ENCODE measurements at places on chromosomes 5 and 9.

DNA sequence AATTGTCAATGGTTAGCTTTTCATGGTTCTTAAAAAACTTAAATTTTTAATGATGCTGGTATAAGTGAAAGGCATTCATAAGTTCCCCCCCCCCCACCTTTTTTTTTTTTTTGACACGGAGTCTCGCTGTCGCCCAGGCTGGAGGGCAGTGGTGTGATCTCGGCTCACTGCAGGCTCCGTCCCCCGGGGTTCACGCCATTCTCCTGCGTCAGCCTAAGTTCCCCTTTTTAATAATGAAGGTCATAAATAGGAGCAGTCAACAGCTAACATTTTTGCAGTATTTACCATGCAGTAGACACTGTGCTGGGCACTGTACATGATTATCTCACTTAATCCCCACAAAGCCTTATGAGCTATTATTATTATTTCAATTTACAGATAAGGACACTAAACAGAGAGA, 556.3 kb downstream of the PDE4D start:
- peak; percentile 23 for DNase-seq

- no peak for DNase-seq
Observed at GRCh38 chr5:137146402-137146890, 352.7 kb downstream of the SPOCK1 start.

GRCh38 chr5:61811052-61811451, 479.0 kb downstream of the ZSWIM6 start:
- DNase-seq = no peak

DNA sequence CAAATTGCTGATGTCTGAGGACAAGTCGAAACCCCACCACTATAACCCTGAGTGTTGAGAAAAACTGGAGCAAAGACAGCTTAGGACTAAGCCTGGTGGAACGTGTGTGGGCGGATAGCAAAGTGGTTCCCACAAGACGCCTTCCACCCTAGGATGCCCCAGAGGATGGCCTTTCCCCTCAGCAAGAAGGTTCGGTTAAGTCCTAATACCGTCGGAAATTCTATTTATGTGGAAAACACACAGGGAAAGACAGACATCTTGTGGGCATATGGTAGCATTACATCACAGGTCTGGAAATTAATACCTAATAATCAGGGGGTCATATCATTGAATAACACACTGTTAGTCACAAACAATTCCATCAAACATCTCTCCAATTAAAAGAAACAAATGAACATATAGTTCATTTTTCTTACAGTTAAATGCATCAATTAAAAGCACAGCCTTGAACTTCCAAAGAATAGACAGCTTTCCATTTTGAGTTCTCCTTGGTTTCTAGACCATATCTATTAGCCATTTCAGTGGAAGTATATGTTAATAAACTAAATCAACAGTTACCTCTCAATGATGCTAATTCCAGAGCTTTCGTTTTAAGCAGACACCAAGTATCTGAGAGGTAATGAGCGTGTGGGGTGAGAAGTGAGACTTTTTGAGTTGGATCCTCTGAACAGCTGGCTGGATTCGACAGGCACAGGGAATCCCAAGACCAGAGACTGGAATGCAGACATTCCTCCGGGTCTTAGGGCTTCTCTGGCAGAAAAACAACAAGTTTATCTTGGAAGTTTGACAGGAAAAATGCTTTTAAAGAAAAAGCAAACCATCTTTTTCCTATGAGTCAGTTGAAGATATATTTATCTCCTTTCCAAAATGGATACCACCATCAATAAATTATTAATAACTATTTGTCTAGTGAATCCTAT, 2.9 kb upstream of the ICE1 start:
- peak; percentile 35 for DNase-seq

DNA sequence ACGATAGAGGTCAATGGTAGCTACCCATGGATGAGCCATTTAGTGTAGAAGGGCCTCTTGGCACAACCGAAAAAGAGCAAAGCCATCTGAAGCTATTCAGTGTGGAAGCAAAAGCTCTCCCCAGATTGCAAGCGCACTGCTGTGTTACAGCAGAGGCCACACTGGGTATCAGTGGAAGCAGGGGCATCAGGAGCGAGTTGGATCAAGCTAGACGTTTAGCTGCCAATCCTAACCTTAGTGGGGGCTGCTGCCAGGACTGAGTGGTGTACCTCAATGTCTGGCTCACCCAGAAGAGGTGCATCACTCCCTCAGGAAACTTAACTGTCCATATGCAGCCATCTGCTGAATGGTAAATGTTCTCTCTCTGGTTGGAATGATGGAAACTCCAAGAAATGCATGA, 44.5 kb downstream of the RAPGEF1 start:
- DNase-seq = no peak

DNA sequence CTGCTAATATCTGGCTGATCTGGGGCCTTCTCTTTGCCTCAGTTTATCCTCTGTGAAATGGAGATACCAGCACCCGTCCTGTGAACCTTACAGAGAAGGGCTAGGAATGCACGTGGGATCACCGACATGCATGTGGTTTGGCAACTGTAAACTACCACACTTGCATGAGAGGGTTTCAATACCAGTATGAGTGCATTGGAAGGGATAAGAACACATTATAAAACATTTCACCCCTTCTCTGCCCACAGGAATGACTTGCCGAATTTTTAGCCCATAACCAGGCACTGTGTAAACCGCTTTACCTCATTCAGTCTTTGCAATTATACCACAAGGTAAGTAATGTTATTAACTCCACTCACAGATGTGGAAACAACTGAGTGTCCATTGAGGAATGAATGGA, 8.9 kb upstream of the RAB14 start:
- no peak for DNase-seq

All from suppressor macrophage treated with lipopolysaccharide for 4 hours (primary cell).